Hematopoietic multipotent progenitor cell treated with erythropoietin and hydrocortisone succinate and interleukin-3 and kit ligand, for 15 days (in vitro differentiated cells): ENCODE measurements at places on chromosomes 2 and 18.

DNA sequence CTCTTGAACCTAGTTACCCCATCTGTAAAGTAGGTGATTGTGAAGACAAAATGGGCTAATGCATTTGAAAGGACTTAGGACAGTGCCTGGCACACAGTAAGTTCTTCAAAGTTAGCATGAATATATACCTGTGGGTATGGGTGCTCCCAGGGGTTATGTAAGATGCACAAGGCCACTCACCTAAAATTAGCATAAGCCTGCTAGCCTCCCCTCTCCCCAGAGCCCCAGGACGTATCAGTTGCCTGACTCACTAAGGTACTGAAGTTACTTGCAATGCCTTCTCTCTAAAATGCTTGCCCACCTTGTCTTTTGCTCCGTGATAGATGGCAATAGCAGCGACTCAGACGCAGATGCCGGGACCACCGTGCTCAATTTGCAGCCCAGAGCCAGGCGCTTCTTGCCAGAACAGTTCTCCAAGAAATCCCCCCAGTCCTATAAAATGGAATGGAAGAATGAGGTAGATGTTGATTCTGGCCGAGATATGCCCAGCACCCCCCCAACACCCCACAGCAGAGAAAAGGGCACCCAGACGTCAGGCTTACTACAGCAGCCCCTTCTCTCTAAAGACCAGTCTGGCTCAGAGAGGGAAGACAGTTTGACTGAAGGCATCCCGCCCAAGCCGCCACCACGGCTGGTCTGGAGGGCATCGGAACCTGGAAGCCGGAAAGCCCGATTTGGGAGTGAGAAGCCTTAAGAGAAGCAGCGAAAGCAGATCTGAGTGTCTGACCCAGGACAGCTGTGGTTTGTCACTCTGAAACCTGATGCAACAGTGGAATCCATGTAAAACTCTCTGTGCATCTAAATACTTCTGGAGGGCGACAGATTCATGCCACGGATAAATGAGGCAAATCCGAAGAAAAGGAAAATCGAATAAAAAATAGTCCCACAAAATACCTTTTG lies 53.8 kb upstream of the TMEM182 start:
- no peak for DNase-seq

- DNase-seq: no peak
Measured at GRCh38 chr2:39306626-39307025, 62.9 kb upstream of the CDKL4 start.

DNA sequence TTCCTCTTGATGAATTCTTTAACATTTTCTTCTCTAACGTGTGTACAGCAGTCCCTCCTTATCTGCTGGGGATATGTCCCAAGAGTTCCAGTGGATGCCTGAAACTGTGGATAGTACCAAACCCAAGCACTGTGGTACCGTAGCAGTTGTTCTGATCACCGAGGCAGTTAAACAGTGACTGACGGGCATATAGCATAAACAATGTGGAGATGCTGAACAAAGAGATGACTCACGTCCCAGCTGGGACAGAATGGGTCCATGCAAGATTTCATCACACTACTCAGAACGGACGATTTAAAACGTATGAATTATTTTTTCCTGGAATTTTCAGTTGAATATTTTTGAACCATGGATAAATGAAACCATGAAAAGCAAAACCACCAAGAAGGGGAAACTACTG lies 54.5 kb upstream of the SPAG16 start:
- DNase-seq: no peak

GRCh38 chr2:63700271-63700670 lies 111.5 kb downstream of the MDH1 start:
- DNase-seq: no peak

DNA sequence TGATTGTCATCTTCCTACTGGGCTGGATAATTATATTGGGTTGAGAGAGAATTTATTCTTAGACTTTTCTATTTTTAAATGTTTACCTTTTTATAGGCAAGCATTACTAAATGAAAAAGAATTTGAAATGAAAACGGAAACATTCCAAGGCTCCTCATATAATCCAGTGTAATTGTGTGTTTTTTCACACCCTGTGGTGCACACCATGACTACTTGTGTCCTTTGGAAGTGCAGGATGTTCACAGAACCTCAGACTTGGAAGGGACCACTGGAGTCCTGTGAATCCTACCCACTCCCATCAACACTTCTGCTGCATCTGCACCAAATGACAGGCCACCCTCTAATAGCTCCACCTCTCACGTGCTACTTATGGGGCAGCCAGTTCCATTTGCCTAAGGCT lies 48.0 kb downstream of the NAT8 start:
- DNase-seq: no peak

- no peak for DNase-seq
Measured at GRCh38 chr2:180962727-180963314, 17.6 kb upstream of the UBE2E3 start.

- no peak for DNase-seq
Measured at GRCh38 chr2:158599609-158600008, 142.9 kb downstream of the PKP4 start.

- DNase-seq: no peak
Measured at GRCh38 chr18:74841248-74841647, 243.6 kb downstream of the ZNF407 start.

GRCh38 chr2:7721413-7721995 lies 804.3 kb downstream of the RNF144A start:
- DNase-seq: no peak

DNA sequence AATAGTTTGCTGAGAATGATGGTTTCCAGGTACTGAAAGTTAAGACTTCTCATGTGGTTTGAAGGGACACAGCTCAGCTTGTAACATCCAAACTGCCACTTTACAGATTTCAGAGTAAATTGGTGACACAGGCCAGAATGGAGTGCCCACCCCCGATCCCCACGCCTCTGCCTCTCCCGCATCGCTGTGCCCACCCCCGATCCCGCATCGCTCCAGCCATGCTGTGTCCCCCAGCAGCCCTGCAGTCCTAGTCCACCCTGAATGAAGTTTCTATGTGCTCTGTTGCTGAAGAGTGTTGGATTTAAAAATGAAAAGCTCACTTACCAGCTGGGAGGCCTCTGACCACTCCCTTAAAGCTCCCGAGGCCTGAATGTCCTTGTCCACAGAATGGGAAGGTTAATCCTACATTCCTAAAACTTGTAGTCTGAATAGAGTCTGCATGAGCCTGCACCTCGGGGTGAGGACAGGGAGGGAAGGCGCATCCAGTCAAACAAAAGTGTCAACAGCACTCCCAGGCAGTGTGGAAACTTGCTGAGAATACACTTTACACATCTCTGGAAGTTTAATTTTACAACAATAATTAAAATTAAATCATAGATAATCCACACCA lies 176.4 kb upstream of the ID2 start:
- DNase-seq: no peak

DNA sequence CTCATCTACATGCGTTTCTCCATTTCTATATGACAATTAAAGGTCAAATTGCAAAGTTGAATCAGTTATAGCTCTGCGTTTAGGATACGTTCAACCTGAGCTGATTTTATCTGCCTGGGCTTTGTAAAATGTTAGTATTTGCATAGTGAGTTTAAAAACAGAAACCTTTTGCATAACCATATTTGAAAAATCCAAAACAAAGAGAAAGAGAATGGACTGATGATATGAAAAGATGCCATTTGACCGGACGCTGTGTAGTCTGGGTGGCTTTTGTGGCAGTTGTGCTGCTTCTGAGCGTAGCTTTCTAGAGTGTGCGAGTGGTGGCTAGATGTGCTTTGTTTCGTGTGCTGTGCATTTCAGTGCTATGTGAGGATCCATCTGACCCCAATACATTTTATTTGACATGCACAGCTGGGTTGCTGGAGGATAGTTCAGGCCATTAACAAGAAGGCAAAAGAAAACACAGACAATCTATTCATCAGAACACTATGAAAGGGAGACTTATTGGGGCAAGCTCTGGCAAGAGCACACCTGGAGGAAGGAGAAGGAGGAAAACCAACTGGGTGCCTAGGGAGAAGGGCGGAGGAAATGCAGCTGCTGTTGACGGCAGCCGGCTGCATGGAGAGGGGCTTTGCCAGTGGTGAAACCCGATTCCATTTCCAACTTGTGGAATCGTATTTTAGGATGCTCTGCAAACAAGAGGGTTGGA lies 126.8 kb downstream of the ACOXL start:
- DNase-seq: no peak

DNA sequence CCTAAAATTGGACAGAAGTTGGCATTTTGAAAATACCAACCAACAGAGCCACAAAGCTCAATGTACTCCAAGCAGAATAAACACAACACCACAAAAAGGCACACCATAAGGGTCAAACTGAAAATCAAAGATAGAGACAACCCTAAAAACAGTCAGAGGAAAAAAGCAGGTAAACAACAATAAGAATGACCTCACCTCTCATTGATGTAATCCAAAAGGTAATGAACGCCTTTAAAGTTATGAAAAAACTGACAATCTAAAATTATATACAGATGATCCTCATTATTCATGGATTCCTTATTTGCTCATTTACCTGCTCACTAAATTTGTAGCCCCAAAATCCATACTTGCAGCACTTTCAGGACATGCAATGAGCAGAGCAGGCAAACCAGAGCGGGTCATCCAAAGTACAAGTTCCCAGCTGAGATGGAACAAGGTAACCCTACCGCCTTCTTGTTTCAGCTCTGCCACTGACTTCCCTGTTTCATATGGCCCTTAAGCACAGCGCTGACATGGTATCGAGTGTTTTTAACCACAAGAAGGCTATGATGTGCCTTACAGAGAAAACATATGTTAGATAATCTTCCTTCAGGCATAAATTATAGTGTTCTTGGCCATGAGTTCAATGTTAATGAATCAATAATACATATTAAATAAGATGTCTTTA lies 17.0 kb downstream of the RTN4 start:
- DNase-seq: no peak
